Left ventricle myocardium inferior (tissue), 1 donor: ENCODE measurements at places on chromosomes 11 and 22.

- no peak for DNase-seq
Observed at GRCh38 chr11:118663902-118664301, 15.5 kb downstream of the TREH start.

DNA sequence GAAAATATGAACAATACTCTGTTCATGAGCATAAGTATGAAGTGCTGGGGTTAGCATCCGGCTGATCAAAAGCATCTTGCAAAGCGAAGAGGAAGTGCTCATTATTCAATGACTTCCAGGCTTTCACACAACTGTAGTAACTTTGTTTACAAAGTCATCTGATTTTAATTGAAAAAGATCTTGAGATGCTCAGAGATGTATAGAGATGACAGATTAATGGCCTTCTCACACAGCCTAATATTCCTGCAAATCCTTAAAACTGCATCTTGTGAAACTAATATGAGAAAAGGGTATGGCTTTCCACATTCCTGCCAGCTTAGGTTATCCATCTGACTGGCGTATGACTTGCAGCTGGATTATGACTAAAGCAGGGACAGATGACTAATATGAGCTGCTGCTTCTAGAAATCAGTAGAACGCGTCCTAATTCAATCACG lies 125.4 kb downstream of the CASP12 start:
- no peak for DNase-seq

- DNase-seq = no peak
Observed at GRCh38 chr11:133948711-133949110, 8.1 kb downstream of the IGSF9B start.

- no peak for DNase-seq
Observed at GRCh38 chr11:8221046-8221723, 42.5 kb downstream of the LMO1 start.

GRCh38 chr11:132646890-132647289 lies 885.4 kb downstream of the OPCML start:
- no peak for DNase-seq

- no peak for DNase-seq
Observed at GRCh38 chr22:21958360-21959273, 6.0 kb upstream of the PPM1F start.

DNA sequence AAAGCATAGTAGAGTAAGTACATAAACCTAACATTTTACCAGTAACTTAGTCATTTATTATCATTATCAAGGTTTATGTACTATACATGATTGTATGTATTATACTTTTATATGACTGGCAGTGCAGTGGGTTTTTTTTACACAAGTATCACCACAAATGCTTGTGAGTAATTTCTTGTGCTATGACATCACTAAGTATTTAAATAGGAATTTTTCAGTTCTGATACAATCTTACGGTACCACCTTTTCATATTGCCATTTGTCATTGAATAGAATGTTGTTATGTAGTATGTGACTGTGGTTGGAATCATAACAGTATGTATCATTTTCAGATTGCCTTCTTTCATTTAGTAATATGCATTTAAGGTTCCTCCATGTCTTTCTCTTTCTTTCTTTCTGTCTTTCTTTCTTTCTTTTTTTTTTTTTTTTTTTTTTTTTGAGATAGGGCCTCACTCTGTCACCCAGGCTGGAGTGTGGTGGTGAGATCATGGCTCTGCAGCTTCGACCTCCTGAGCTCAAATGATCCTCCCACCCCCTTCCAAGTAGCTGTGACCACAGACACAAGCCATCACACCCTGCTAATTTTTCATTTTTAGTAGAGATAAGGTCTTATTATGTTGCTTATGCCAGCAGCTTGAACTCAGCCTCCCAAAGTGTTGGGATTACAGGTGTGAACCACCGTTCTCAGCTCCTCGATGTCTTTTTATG lies 18.6 kb downstream of the ATM start:
- no peak for DNase-seq

DNA sequence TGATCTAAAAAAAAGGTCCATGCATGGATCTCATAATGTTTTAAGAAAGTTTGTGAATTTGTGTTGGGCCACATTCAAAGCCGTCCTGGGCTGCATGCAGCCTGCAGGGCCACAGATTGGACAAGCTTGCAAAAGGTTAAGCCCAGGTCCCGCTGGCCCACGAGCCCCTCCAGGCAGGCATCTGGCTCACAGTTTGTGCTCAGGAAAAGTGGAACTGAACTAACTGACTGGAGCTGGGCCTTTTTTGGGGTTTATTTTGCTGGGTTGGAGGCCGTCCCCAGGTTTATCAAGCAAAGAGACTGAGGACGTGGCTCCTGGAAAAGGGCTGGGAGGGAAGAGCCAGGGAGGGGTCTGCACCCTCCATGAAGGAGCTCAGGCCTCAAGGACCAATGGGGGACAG lies 32.1 kb upstream of the BAIAP2L2 start:
- DNase-seq = no peak

- DNase-seq = no peak
Observed at GRCh38 chr11:4496557-4497248, 14.3 kb downstream of the OR52K1 start.

GRCh38 chr11:69105461-69106030 lies 50.2 kb upstream of the SMIM38 start:
- no peak for DNase-seq

DNA sequence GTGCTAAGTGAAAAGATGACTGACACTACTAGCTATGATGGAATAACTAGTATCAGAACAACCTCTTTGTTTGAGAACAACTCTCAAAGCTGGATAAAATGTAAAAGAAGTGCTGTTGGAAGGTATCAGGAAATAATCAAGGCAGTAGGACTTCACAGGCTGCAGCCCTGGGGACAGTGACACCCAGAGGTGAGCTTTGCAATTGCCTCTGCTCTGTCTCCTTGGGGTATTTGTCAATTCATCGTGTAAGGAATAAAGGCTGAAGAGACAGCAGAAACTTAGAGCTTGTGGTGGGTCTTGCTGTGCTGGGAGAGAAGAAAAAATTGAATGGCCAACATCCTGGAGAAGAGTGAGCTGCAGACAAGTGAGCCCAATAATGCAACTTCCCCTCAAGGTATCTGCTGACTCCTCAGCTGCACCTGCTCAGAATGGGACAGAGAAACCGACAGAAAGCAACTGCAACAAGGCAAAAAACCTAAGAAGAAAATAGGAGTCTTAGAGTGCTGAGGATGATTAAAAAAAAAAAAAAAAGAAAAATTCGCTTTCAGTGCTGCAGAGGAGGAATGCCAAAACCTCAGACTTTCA lies 141.1 kb downstream of the RCN1 start:
- no peak for DNase-seq

DNA sequence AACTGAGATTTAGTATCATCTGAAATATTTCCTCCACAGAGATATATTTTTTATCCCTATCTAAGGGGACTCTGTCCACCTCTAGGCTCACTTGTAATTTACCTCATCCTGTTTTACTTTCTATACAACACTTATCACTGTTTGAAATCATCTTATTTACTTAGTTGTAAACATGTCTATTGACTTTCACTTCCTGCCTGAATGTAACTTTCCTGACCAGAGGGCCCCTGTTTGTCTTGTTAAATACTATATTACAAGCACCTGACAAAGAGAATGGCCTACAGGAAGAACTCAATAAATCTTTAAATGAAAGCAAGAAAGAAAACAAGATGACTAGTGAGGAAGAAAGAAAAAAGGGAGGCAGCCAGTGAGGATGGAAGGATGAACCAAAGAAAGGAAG lies 1727.5 kb downstream of the LRRC4C start:
- DNase-seq = no peak

DNA sequence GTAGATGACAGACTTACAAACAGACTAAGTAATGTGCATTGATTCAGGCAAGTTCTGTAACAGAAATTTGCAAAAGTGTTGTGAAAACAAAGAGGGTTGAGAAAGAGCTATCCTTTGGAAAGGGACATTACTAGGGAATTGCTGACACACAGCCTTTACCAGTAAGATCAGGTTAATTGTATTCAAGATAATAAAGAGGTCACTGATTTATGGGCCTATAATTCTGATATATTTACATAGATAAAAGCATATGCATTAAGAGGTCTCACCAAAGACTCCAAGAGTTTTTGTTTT lies 138.7 kb downstream of the MAML2 start:
- no peak for DNase-seq

DNA sequence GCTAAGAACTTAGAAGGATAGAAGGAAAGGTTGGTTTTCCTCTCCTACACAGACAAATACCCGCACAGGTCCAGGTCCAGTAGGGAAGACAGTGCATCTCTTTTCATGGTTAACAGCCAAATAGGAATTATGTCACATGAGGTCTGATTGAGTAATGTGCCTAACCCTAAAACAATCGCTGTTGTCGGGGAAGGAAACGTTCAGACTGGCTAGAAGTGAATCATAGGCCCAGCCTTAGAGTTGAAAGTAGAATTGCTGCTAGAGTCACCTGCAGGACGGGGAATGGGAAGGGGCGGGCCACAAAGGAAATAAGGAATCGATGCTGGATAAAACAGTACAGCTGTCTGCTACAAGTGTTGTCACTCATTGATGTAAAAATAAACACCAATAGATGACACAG lies 12.4 kb upstream of the HTATIP2 start:
- no peak for DNase-seq

DNA sequence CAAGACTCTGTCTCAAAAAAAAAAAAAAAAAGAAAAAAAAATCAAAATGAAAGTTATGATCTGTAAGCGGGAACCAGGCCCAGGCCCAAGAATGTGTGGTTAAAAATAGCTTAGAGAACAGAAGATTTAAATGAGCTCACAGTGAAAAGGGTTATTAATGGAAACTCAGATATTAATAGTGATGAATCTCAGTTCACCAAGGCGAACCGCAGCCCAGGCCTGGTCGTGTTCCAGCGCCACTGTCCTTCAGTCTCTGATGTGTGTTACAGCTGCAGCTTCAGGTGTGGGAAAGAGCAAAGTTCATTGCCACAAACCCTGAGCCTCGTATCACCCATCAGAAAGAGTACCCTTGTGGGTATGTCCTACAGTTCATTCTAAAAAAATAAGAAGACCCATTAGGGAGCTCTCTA lies 107.1 kb downstream of the GAB2 start:
- peak; percentile 81 for DNase-seq

GRCh38 chr11:27357250-27357649 lies 5.8 kb downstream of the CCDC34 start:
- DNase-seq = no peak

DNA sequence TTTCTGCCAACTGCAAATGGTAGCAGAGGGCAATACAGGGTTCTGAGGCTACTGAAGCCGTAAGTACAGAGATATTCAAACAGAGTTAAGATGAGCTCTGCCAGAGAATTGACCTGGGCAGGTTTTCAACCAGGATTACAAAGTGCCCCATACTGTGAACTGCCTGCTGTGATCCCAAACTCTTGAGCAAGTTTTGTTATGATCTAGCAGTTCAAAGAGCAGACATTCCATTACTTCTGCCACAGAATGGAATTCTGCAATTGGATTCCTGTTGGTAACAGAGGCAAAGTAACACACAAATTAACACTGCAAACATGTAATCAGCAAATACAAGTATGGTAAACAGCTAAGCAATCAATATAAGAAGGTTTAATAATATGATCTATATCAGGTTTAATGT lies 31.2 kb downstream of the ALG9 start:
- DNase-seq = no peak

DNA sequence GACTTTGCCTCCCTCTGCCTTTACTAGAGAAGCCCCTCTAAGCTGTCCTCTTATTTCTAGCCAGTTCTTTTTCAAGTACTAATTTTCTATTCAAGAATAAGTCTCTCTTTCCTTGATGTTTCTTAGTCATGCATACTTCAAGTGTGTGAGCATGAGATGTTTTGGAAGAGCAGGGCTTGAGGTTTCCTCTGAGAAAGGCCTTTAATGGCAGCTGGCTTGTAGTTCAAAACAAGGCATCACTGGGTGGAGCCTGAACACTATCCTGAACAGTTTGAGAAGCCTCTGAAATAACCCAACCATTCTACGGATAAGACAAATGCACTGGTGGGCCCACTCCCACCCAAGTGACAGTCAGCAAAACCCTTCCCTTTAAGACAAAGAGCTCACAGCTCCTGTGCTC lies 37.6 kb downstream of the CLDN25 start:
- no peak for DNase-seq

DNA sequence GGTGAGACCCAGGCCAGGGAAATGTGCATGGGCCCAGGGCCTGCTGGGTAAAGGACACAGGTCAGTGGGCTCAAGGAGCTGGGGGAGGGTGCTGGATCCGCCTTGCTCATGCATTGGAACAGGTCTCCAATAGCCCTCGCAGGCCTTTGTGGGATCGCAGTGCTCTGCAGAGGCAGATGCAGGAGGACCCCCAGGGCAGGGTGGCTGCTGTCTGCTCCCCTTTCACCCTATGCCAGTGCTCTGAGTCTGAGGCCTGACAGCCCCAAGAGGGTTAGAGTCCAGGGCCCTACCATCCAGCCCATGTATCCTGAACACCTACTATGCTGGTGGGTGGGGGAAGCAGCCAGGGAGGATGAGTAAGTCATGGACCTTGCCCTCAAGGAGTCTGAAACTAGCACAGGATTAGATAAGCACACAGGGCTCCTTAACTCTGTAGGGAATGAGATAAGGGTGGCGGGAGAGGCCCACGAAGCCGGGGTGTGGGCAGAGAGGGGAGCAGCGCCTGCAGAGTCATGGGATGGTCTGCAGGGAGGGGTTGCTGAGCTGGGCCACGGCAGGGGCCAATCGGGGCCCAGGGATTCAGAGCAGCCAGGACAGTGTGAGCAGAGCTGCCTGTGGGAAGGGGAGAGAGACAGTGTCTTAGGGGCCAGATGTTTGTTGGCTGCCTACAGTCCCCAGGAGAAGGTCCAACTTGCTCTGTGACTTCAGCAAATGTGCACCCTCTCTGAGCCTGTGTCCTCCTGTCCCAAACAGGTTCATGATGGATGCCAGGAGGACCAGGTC lies 10.5 kb upstream of the EHD1 start:
- no peak for DNase-seq

GRCh38 chr11:114264381-114264780 lies 31.8 kb upstream of the NNMT start:
- DNase-seq = no peak

DNA sequence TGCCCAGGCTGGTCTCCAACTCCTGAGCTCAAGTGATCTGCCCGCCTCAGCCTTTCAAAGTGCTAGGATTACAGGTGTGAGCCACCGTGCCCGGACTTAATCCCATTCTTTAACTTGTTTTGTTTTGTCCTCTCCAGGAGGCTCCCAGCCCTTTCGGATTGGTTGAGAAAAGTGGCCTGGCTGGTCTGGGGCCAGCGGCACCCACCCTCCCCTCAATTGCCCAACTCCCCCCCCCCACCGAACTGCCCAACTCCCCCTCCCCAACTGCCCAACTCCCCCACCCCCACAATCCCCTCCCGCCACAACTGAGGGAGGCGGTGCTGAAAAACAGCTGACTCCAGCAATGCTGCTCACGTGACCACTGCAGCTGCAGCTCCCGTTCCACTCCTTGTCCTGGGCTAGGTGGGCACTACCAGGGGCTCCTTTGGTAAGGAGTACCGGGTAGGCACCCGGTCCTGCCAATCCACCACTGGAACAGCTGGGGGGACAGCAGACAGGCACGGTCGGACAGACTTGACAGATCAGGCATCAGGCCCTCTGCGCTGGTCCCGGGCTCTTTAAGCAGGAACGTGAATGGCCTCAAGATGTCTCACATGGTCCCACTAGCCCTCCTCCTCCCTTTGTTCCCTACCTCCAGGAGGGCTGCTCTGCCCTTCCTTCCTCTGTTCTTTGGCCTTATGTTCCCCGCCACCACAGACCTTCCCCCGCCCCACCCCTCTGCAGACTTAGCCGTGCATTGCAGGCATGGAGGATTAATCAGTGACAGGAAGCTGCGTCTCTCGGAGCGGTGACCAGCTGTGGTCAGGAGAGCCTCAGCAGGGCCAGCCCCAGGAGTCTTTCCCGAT lies at the start of gene TCN2:
Gene TCN2, plus strand, starts transcription at position 720 of the 845 bp plus-strand sequence. CDS start 158 bp downstream, outside the sequence.
- DNase-seq = peak; percentile 70

GRCh38 chr11:134623711-134624110 lies 211.7 kb upstream of the B3GAT1 start:
- no peak for DNase-seq
